ENCODE measurements at places on chromosomes 5 and 9.

DNA sequence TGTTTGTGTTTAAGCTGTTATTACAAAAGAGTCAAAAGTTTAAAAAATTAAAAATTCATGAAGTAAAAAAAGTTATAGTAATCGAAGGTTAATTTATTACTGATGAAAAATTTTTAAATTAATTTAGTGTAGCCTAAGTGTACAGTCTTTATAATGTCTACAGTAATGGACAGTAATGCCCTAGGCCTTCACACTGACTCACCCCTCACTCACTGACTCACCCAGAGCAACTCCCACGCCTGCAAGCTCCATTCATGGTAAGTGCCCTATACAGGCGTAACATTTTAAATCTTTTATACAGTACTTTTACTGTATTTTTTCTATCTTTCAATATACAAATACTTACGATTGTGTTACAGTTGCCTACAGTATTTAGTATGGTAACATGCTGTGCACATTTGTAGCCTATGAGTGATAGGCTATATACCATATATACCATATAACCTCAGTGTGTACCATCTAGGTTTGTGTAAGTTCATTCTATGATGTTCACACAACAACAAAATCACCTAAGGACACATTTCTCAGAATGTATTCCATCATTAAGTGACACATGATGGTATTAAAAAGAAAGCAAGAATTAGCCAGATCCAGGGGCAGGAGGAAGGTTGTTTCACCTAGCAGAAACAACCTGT, 40.1 kb downstream of the DCAF10 start:
- peak; percentile 6 for DNase-seq

DNA sequence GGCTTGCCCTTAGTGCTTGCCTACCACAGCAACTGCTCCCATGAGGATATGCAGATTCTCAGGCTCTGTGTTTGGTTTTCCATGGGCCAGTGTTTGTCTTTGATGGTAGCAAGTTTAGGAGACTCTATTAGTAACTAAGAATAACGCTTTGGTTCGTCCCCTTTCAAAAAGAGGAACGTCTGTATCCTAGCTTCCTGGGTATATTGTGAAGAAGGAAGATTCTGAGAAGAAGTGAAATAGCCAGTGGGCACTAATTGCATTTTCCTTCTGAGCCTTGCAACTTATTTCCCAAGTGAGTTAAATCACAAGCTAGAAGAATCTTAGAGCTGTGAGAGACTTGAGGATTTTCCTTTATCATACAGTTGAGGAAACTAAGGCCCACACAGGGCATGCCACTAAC, 376.8 kb downstream of the PIK3R1 start:
- no peak for DNase-seq

GRCh38 chr5:179836225-179837019, 15.7 kb downstream of the SQSTM1 start:
- no peak for DNase-seq

- DNase-seq = no peak
These were observed 20.1 kb upstream of the LAMC3 start for GRCh38 chr9:130988905-130989304.

DNA sequence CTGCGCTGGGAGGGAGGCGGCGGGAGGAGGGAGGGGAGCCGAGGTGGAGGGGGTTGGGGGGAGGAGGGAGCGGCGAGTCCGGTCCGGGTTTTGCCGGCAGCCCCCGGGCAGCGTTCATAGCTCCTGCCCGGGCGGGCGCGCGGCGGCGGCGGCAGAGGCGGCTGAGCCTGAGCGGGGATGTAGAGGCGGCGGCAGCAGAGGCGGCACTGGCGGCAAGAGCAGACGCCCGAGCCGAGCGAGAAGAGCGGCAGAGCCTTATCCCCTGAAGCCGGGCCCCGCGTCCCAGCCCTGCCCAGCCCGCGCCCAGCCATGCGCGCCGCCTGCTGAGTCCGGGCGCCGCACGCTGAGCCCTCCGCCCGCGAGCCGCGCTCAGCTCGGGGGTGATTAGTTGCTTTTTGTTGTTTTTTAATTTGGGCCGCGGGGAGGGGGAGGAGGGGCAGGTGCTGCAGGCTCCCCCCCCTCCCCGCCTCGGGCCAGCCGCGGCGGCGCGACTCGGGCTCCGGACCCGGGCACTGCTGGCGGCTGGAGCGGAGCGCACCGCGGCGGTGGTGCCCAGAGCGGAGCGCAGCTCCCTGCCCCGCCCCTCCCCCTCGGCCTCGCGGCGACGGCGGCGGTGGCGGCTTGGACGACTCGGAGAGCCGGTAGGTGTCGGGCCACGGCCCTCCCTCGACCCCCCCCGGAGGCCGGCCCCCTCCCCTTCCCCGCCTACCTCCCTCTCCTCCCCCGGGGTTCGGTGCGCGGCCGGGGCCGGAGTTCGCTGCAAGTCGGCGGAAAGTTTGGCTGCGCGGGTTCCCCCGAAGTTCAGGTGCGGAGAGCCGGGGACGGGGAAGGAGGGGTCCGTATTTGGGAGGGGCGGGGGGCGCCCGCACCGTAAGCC, at the start of gene CXXC5:
CXXC5 (plus strand) TSS at position 145 of the 877 bp plus-strand sequence. CDS start 32,175 bp downstream, outside the sequence.
- DNase-seq = peak; percentile 74

DNA sequence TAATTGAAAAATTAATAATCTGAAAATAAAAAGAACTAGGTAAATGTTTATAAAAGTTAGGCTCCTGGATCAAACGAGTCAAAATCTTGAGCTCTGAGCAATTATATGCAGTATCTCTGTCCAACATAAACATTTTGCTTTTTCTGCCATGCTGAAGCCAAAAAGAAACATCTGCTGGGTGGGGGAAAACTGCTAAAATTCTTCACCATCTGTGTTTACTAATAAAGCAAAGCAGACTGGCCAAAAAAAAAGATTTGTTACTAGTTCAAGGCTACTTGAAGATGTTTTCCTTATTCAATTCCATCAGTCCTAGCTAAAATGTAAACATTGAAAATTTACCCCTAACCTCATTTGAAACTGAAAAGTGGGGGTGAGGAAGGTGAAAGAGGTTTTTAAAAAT, 29.7 kb downstream of the GTF3C4 start:
- DNase-seq = no peak

- DNase-seq = no peak
These were observed 4.7 kb downstream of the NTNG2 start for GRCh38 chr9:132166599-132166998.

DNA sequence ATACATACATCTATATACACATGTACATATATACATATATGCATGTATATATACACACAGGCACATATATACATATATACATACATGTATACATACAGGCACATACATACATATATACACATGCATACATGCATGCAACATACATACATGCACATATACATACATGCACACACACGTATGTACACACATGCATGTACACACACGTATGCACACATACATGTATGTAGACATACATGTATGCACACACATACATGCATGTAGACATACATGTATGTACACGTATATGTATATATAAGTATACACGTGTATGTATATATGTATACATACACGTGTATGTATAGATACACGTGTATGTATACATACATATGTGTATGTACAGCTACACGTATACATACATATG, 617.0 kb downstream of the RAB3C start:
- DNase-seq = no peak

Measured in LoVo (cell line).